Left kidney (tissue), 8 donors: ENCODE measurements at places on chromosomes 7 and 10.

DNA sequence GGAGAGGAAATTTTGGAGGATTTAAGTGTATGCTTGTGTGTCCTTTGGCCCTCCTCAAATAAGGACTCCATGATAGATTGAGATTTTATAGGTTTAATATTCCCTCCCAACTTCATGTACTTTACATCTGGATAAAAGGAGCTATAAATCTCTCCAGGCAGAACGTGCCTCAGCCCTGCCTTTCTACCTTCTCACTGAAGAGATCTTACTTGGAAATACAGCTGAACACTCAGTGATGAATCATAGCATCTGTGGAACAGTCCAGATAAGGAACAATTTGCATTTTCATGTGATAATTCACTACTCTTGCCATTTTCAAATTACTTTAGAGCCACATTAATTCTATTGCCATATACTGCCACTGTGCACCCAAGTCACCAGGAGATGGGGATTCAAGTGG lies 364.6 kb upstream of the PODXL start:
- DNase-seq: no peak

DNA sequence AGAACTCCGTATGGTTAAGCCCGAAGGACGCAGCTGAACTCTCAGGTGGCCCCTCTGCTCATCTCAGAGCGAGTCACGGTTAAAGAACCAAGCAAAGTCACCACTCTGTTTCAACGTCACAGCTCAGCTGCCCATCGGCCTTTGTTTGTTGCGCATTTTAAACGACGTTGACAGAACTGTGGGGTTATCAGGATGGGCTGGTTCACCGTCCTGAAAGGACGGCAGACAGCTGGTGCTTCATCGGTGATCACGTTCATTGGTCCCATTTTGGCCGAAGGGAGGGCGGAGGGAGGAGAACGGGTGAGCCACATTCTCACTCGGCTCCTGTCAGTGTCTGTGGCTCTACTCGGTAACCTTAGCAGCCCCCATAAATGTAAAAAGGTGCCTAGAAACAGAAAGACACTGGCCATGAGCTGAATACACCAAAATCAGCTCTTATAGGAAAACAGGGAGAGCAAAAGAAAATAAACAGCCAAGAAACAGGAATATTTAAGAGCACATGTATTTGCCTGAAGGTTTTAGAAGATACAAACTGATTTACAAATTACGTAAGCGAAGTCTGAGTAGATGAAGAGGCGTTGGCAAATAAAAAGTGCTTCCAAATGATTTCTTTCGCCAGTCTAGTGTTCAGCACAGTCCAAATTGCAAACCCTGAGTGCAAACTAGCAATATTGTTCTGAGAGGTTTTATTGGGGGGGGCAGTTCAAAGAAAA lies 8.4 kb downstream of the PRKAG2 start:
- no peak for DNase-seq

DNA sequence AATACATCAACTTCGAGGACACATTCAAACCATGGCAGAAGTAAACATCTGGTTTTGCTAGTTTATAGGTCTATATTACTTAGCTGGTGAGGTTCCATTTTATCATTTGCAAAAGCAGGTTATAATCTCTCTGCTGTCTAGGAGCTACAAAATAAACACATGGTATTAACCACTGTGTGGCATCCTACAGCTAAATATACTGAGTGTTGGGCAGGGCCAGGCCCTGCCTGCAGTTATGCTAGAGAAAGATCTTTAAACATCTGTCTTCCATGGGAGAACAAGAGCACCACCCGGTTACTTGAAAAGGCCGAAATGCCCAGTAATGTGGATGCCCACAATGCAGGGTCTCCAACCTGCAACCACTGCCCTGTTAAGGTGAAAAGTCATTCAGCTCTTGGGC lies 20.6 kb upstream of the FKBP9 start:
- no peak for DNase-seq

DNA sequence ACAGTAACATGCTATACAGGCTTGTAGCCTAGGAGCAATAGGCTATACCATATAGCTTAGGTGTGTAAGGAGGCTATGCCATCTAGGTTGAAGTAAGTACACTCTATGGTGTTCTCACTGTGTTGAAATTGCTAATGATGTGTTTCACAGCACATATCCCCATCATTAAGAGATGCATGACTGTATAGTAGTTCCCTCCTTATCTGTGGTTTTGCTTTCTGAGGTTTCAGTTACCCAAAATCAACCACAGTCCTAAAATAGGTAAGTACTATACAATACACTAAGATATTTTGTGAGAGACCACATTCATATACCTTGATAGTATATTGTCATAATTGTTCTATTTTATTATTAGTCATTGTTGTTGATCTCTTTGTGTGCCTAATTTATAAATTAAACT lies 12.7 kb downstream of the FZD1 start:
- DNase-seq: no peak
